ENCODE measurements at places on chromosomes 1 and 21.

- no peak overlapping the region for H3K4me3 ChIP-seq
- DNase-seq, result no peak
- H3K27me3 ChIP-seq, result no peaks in the 10 kb centered on the region
- H3K4me1 ChIP-seq, result peaks cover 12% of the 10 kb centered on the region
- H3K27ac ChIP-seq, result no peak overlapping the region
- H3K36me3 ChIP-seq, result no peaks in the 10 kb centered on the region
These were observed 78.9 kb upstream of the CTTNBP2NL start for GRCh38 chr1:112317140-112317539.

DNA sequence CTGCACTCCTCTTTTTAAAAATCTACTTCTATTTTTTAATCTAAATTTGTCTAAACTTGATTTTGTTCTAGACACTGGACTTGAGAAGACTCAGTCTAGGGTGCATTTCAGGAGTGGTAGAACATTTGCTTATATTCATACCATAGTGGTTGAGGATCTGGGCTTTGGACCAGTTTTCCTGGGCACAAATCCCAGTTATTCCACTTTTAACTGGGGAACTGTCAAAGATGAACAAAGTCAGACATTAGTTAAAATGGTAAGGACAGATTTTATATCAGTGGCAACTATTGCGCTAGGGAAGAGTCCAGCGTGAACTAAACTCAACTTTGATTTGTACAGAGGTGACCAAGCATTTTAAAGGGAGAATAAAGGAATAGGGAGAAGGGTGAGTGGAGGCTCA is 102.4 kb downstream of the FMN2 start:
- H3K4me3 ChIP-seq, result no peak overlapping the region
- H3K27ac ChIP-seq, result no peak overlapping the region
- H3K4me1 ChIP-seq, result no peaks in the 10 kb centered on the region
- no peaks in the 10 kb centered on the region for H3K36me3 ChIP-seq
- H3K27me3 ChIP-seq, result no peaks in the 10 kb centered on the region

GRCh38 chr1:225608014-225608796 is 44.7 kb downstream of the ENAH start:
- H3K4me3 ChIP-seq, result no peak overlapping the region
- H3K27me3 ChIP-seq, result no peaks in the 10 kb centered on the region
- DNase-seq, result no peak
- peak overlapping the region; percentile 28 for H3K27ac ChIP-seq
- peaks cover 26% of the 10 kb centered on the region for H3K4me1 ChIP-seq

- H3K27me3 ChIP-seq, result no peaks in the 10 kb centered on the region
- peaks cover 7% of the 10 kb centered on the region for H3K4me1 ChIP-seq
- DNase-seq, result no peak
These were observed 773 bp upstream of the DDX59 start for GRCh38 chr1:200670242-200671118.

GRCh38 chr1:154157520-154158306 is 2.8 kb upstream of the NUP210L start:
- no peaks in the 10 kb centered on the region for H3K4me1 ChIP-seq
- H3K27me3 ChIP-seq, result no peaks in the 10 kb centered on the region
- DNase-seq, result no peak
- no peak overlapping the region for H3K27ac ChIP-seq
- no peaks in the 10 kb centered on the region for H3K36me3 ChIP-seq

Measured in ovary (tissue), 10 donors.